Testis (tissue), 5 donors: ENCODE measurements at places on chromosomes 5 and 9.
A peak's percentile ranks its signal among the peaks of the same experiment; 100 is the strongest.

DNA sequence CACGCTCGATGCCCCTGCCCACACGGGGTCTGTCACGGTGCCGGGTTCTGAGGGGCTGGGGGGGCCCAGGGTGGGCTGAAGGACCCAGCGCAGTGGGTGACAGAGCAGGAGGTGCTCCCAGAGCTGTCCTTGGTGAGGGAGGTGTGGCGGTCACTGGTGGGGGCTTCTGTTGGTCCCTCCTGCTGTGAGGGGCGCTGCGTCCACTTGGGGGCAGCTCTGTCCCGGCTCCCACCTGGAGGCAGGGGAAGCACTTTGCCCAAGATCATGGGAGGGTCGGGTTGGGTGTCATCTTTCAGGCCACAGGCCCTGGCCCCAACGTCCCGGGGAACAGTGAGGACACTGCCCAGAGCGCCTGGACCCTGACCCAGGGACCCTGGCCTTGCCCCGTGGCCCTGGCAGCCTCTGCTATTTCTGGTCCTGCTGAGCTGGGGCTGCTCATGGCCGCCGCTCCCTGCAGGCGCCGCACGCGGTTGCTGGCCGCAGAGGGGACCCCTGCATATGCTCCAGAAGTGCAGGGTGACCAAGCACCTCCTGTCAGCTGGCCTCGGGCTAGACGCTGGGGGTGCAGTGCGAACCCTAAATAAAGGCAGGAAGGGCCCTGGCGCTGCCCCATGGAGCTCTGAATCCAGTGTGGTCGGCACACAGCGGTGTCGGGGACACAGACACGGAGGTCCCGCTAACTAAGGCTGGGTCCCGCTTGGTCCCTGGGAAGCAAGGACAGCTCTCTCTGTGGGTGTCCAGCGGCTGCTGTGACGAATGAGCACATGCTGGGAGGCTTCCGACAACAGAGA, 11.6 kb upstream of the RNU6ATAC start:
- peak; percentile 36 for DNase-seq

GRCh38 chr9:12732971-12733370, 39.8 kb downstream of the TYRP1 start:
- DNase-seq = no peak

DNA sequence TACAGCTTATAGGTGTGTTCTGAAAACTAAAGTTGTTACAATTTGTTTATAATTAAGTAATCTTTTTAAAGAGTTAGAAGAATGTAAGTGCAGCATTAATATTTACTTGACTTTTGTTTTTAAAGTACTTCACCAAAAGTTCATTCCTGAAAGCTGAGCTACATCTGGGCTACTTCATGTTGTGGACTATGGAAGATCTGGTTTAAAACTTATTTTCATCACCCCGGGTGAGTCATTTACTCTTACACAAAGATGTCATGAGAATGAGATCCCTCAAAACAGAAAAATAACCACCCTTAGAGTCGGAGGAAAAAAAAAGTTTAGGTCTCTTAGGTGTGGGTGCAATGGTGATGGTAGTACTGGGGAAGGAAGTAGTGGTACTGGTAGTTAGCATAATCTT, 5.1 kb downstream of the POU5F2 start:
- no peak for DNase-seq

GRCh38 chr9:111728617-111729366, 65.9 kb downstream of the SHOC1 start:
- DNase-seq = no peak

GRCh38 chr5:87340716-87341115, 72.0 kb downstream of the CCNH start:
- no peak for DNase-seq

DNA sequence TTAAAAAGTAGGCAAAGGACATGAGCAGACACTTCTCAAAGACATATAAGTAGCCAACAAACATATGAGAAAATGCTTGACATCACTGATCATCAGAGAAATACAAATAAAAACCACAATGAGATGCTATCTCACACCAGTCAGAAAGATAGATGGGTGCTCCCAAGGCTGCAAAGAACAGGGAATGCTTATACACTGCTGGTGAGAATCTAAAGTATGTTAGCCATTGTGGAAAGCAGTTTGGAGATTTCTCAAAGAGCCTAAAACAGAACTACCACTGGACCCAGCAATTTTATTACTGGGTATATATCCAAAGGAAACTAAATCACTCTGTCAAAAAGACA, 154.2 kb downstream of the NDUFS4 start:
- DNase-seq = no peak

GRCh38 chr5:36772276-36773140, 104.1 kb upstream of the NIPBL start:
- no peak for DNase-seq

GRCh38 chr5:103289024-103289423, 30.5 kb downstream of the MACIR start:
- no peak for DNase-seq

GRCh38 chr5:60701321-60701968, 1.5 kb upstream of the DEPDC1B start:
- no peak for DNase-seq

DNA sequence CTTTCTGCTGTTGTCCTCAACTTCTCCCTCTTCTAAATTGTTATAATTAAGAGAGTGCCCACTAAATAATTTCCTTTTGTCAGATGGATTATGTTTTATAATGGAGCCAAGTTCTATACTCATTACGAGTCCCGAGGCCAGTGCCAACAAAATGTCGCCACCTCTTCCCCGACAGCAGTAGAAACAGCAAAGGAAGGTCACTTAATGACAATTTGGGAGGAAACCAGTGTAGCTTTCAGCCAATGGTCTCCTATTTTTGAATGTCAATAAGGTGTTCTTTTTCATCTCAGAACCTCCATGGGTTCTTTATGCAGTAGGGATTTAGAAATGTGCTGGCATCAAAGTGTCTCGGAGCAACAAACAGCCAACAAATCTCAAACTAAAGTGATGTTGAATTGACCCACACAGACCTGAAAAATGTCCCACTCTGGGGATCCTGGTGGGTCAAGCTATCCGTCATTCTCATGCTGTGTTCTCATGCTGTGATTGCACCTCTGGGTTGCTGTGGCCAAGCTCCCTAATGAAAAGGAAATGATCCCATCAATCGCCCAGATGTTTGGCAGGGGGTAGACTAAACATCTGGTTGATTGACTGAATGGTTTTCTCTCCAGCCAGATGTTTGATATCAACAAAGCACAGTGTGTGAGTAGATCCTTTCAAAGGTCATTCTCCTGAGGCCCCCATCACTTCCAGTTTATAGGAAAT, 291.9 kb downstream of the DMAC1 start:
- DNase-seq = no peak

GRCh38 chr5:134525683-134526482, 413 bp downstream of the JADE2 start:
- DNase-seq = peak; percentile 75

GRCh38 chr5:181044662-181045305, 4.7 kb downstream of the BTNL9 start:
- no peak for DNase-seq

- DNase-seq = no peak
Observed at GRCh38 chr5:51487952-51488351, 104.7 kb downstream of the ISL1 start.

- no peak for DNase-seq
Observed at GRCh38 chr9:128068386-128069205, 564 bp downstream of the SLC25A25 start.

GRCh38 chr9:117074342-117074662, 340.6 kb downstream of the ASTN2 start:
- no peak for DNase-seq

DNA sequence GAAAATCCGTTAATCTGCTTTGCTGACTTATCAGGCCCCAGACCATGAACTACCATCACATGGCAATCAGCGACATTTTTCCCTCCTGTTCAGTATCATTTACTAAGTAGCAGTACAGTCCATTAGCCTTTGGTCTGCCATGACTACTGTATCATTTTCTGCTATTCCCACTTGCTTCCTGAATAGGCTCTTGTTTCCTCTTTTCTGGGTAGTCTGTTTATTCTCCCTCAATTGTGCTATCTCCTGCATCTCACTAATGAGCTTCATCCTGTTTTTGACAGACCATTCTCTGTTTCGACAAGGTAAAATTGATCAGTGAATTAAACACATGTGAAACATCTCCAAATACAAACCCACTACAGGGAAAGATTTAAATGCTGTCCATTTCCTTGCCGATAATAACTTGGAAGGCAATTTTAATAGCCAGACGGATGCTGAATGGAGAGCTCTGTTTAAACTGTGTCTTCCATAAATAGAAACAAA, 263.5 kb upstream of the ANKRD55 start:
- DNase-seq = no peak

DNA sequence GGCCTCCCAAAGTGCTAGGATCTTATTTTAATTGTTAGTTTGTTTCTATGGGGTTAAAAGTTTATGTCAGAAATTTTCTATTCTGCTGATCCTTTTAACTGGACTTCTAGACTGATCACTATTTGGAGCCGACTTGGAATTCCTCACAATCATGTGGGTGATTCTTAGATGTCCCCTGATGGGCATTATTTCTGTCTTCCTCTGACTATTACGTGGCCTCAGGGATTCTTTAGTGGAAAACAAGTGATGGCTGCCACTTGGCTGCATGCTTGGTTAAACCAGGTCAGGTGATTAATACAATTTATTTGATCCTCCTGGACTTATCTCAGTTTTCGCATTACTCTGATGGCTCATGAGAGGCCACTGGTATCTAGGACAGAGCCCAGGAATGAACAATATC, 32.2 kb upstream of the OR2S2 start:
- no peak for DNase-seq

DNA sequence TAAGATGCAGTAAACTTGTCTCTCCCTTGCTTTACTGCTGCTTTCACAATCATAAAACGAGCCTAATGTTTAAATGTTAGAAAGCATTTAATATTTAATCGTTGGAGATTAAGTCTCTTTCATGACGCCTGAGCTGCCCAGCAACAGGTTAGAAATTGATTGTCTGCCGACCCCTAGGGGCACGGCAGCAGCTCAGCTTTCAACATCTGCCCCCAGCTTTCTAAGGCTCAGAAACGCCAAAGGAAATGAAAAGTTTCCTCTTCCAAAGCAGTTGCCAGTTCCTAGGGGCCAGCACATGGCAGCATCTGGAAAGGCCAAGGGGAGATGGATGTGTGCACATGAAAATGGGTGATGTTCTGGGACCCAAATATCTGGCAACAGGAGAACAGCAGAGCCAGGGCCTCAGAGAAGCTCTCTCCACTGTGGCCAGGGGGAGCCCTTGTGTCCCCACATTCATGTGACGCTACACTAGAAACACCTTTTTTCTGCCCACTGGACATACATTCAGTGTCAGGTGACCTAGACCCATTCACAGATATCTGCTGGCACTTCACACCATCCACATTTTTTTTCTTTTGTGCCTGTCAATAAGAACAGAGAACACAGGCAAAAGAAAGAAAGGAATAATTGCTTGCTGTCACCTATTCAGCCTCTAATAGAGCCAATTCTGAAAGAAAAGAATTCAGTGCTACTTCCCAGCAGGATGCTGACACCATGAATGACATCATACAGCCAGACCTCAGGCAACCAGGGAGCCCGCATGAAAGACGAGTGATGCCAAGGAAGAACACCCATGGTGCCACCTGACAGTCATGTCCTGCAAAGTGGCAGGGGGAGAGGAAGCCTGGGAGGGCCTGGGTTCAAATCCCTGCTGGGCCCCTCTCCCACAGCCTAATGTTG, 205.0 kb upstream of the TAS2R1 start:
- DNase-seq = no peak

- peak; percentile 80 for DNase-seq
Observed at GRCh38 chr5:134874831-134875655, 872 bp downstream of the TXNDC15 start.

DNA sequence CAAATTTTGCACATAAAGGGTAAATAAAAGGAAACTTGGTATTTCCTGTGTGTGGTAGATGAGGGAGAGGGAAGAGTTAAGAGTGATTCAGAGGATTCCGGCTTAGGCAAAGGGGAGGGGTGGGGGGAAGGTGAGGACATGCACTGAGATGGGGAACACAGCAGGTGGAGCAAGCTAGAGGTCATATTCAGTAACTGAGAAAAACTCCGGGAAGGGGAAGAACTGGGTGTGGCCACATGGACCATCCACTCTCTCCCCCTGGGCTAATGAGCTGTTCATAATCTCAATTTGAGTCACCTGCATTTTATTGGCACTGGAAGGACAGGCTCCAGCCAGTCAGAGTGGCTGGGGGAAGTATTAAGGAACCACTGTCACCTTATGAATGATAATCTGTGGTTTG, 45.1 kb upstream of the UGCG start:
- DNase-seq = no peak

- no peak for DNase-seq
Observed at GRCh38 chr5:56817263-56818014, 2.1 kb downstream of the MAP3K1 start.

GRCh38 chr5:87150630-87151029, 117.1 kb upstream of the RASA1 start:
- no peak for DNase-seq

DNA sequence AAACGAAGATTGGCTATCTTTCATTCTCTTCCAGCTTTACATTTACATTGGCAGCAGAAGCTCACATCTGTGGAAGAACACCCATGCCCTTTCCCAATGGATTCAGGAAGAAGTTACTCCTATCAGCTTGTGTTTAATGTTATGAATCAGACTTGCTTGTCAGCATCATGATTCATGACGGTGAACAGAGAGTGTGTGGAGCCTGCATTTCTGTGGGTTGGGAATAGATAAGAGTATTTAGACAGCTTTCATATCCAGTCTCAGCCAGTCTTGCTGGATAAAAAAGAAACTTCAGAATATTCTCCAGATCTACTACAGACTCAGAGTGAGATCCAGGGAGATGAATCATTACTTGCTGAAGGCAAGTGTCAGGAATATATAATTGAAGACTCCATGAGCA, 812.9 kb upstream of the ZNF608 start:
- DNase-seq = no peak

GRCh38 chr5:172235132-172235780, 41.3 kb downstream of the EFCAB9 start:
- no peak for DNase-seq

- DNase-seq = no peak
Observed at GRCh38 chr5:111779922-111780292, 22.9 kb upstream of the NREP start.

DNA sequence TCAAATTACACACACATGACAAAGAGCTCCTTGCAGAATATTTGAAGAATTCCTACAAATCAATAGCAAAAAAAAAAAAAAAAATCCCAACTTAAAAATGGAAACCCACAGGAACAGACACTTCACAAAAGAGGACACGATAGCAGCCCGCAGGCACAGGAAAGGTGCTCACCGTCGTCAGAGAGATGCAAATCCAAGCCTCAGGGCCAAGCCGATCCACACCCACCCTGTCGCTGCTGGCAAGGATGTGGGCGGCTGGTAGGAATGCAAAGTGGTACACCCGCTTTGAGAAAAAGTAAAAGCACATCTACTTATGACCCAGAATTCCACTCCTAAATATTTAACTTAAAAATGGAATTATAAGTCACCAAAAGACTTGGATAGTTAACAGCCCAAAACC, 10.8 kb downstream of the LCN9 start:
- DNase-seq = no peak

- DNase-seq = no peak
Observed at GRCh38 chr5:9877488-9877887, 247.3 kb upstream of the TAS2R1 start.

- no peak for DNase-seq
Observed at GRCh38 chr5:126736141-126736540, 40.8 kb upstream of the LMNB1 start.
